Eye (tissue), 1 donor: ENCODE measurements at places on chromosomes 3 and 15.
A peak's percentile ranks its signal among the peaks of the same experiment; 100 is the strongest.

DNA sequence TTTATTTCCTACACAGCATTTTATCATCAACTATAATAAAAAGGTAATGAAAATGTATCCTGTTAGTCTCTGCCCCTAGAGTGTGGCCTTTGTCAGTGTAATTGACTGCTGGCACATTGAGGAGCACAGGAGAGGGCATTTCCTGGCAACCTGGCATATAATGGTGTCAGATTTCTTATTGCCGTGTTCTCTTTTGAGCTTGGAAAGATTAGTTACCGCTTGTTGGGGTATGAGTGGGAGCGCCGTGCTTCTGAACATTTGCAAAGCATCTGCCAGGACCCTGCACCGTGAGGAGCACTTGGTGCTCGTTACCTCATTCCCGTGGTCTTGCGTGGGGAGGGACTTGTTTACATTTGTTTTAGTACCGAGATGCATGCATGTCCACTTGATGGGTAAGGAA is 124.4 kb downstream of the PTPRG start:
- no peak for DNase-seq

DNA sequence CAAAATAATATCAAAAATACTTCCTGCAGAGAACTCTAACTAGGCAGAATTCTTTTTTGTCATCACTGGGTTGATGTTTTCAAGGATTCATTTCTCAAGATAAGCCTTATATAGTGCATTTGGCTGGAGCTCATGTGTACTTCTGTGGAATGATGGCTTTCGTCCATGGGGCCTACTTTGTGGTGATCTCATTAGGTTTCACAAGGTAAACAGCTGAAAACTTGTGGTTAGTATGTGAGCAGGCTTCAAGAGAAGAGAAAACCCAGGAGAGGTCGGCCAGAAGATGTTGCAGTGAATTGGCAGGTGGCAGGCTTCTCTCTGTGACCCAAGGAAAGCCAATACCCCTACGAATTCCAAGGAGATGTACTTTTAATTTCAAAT is 121.4 kb upstream of the PHLDB2 start:
- peak; percentile 53 for DNase-seq

DNA sequence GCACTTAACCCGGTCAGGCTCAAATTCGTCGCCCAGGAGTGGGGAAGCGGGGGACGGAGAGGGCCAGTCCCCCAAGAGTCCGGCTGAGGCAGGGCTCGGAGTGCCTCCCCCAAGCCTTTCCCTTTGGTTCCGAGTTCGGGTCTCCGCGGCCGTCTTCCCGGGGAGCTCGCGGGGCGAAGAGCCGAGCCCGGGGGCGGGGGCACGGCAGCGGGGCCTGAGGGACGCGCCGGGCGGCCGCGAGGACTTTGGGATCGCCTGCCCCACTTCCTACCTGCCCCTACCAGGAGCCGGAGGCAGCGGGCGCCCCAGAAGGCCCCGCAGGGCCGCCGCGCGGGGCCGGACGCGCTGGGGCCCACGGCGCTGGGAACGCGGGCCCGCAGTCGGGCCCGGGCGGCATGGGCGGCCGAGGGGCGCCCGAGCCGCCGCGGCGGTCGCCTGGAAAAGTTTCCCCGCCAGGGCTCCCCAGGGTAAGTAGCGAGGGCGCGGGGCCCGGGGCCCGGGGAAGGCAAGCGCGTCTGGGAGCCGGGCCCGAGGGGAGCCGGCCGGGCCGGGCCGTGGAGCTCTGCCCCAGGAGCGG is 2.8 kb downstream of the FURIN start:
- DNase-seq, result peak; percentile 71

DNA sequence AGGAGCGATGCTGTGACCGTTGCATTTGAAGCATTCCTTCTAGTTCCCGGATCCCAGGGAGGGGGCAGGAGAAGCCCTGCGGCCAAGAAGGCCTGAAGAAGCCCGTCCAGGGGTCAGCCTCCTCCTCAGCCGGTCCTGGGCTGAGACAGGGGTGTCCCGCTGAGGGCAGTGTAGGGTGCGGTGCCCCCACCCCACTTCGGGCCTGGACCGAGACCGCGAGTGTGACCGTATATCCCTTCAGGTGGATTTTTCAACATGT is 2.8 kb downstream of the OCA2 start:
- DNase-seq, result no peak

DNA sequence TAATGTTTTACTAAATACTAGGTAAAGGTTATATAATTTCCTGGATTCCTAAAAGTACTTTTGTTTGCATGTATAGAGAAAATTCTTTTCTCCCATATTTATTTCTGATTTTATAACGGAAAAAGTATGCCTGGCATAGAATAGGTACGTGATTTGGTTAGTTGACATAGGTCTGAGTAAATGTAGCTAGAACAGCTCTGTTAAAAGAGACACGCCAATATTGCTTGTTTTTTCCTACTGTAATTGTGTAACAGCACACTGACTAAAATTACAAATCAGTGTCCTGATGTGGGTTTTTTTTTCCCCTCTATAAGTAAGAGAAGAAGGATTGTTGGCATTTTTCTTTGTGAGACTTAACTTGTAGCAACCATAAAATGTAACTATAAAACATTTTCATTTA is 26.7 kb downstream of the KLHL24 start:
- no peak for DNase-seq

DNA sequence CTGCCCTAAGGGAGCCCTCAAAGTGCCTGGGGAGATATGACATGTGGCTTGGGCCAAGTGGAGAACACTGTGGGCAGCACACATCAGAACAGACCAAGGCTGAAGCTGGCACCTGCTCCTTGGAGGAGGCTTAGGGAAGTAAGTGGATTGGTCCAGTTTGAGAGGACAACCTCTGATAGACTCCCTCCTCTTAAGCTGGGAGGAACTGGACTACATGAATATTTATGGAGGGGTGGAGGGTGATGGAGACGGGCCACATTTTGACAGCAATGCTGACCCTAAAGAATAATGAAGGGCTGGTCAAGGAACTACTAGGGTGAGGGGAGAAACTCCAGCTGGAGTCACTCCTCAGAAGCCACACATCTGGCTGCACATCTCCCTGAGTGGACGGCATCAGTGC is 6.5 kb upstream of the CD276 start:
- DNase-seq, result no peak

- DNase-seq, result no peak
Observed at GRCh38 chr3:56835650-56836227, 34.0 kb upstream of the ARHGEF3 start.

DNA sequence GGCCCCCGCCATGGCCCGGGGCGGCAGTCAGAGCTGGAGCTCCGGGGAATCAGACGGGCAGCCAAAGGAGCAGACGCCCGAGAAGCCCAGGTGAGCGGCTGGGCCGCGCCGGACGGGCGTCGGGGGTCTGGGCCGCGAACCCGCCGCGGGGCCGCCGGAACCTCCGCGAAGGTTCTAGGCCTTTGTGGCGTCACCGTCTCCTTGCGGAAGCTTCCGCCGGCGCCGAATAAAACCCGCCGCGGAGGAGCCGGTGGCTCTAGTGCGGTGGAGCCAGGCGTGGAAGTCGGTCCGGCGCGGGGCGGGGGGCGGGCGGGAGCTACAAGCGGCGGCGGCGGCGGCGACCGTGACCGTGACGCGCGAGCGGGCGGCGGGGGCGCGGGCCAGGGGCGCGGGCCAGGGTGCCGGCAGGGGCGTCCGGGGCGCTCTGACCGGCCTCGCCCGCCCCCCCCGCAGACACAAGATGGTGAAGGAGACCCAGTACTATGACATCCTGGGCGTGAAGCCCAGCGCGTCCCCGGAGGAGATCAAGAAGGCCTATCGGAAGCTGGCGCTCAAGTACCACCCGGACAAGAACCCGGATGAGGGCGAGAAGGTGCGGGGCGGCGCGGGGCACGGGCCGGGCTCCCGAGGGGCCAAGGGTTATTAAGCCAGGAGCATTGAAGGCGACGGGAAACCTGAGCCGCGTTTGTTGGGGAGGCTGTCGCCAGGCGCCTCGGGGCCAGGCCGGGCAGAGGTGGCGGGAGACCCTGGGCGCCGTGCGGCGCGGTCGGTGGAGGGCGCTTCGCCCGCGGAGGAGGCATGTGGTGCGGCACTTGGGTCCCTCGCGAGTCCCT is at the start of gene DNAJA4:
Gene DNAJA4 (plus strand): TSS at position 259 of the 833 bp plus-strand sequence. CDS start 202 bp downstream, at position 461.
- peak; percentile 84 for DNase-seq

DNA sequence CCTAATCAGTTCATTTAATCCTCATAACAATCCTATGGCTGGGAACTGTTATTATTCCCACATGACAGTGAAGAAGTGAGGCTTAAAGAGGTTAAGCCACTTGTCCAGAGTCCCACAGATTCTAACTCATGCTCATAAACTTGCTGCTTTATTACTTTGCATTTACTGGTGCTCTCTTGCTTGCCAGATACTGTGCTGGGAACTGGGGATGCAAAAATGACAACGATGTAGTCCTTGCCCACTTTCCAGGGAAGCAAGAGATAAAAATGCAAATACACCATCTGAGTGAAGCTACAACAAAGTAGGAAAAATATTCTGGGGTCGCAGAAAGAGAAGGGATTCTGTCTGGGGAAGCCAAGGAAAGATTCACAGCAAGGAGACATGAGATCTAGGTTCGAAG is 335.0 kb downstream of the VPS13C start:
- DNase-seq, result no peak

- no peak for DNase-seq
Observed at GRCh38 chr3:82558081-82558480, 796.6 kb upstream of the GBE1 start.

DNA sequence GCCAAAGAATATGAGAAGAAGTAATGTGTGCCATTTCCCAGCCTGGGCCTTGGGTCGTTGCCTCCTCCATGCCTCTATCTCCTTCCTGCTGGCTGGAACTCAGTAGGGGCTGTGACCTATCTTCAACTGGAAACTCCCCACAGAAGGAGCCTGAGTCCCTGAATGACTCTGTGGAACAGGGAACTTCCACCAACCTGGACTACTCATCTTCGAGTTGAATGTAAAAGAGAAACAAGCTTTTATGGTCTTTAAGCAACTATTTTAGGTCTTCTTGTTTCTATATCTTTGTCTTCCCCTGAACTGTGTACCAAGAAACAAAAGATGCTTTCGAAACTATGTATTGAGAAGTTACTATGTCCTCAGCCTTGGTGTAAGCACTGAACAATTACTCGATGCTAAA is 355.3 kb upstream of the NR2F2 start:
- no peak for DNase-seq

DNA sequence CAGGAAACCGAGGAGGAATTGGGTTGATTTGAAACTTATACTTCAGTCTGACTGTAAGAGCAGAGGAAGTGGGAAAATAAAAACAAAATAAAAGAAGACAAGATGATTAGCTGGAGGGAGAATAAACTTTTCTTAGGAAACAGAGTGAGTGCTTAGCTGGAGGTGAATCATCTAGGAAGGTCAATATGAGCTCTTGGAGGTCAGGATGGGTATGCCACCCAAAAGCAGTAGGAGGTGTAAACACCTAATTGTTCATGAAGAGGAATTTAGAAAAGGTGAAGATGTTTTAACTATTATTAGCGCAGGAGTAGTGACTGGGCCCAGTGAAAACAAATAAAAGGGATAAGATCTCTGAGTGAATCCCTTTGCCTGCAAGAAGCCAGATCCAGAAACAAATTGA is 39.9 kb upstream of the ARL14 start:
- DNase-seq, result no peak

GRCh38 chr15:70514251-70514650 is 249.1 kb downstream of the UACA start:
- DNase-seq, result no peak

- no peak for DNase-seq
Observed at GRCh38 chr3:177483182-177483967, 286.1 kb upstream of the TBL1XR1 start.

GRCh38 chr3:153757839-153758238 is 363.4 kb upstream of the ARHGEF26 start:
- no peak for DNase-seq

DNA sequence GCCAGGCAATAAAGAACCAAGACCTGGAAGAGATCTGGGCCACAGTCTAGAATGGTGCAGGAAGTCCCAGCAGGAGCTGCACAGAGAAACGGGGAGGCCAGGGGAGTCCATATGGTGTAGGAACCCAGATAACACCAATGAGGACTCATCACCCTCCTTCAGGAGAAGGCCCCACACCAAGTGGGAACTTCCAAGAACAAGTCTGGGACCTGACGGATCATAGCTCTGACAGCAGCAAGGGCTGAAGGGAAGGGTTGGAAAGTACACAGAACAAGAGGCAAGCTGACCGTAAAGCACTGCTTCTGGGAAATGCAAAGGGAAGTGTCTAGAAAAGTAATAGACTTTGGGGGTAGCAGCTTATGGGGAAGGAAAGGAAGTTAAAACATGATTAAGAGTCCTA is 34.5 kb downstream of the ANO10 start:
- DNase-seq, result no peak

DNA sequence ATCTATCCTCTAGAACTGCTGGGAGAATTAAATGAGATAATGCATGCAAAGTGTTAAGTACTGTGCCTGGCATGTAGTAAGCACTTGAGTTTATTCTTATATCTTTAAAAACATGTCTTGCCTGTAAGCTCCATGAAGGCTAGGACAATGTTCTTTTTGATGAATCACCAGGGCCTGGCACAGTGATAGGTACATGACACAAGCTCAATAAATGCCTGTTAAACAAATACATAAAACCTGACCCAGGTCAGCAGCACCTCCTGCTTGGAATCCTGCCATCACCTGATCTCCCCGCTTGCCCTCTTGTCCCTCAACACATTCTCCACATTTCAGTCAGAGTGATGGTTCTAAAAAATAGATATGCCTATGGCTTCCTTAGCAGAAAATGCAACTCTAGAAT is 186.8 kb downstream of the CHST2 start:
- no peak for DNase-seq

- no peak for DNase-seq
Observed at GRCh38 chr15:59685737-59686297, 3.3 kb downstream of the BNIP2 start.

DNA sequence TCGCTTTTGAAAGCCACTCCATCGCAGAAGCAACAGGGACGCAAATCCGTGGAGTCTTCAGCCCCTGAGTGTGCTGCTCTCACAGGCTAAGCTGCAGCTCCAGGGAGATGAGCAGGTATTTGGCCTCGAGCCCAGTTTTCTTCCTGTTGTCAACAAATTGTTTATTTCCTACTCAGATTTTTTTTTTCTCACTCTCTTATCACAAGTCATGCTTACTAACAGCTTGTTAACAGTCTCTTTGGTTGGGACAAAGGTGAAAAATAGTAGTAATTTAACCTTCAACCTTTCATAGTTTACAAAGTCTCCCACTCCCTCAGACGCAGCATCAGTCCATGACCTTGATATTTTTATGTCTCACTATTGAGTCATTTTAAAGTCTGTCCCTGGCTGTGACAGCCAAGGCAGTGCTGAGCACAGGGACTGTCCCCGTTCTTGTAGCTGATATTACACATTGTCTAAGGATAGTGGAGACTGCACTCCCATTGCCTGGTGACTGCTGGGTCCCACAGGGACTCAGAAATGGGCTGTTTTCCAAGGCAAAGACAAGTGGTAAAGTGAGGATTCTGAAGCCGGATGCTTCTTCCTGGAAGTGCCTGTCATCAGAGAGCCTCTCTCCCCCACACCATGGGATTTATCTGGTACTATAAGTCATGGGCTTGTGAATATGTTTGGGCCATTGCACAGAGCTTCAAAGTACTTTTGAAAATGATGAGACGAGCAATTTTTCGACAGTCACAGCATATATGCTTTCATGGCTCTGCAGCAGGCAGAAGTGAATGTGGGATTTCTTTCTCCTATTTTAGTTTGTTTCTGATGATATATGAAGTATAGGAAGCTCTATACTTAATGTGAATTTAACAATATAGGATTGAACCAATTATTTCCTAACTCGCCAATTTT is 59.8 kb upstream of the UNC13C start:
- DNase-seq, result no peak
